T-cell (primary cell): ENCODE measurements at places on chromosomes 2 and 18. TPM values are rescaled to one million over a fixed set of nuclear protein-coding genes. Genes with fewer than 3 reads are reported as not detected.

- no peak for DNase-seq
Observed at GRCh38 chr18:41745166-41746049, 209.6 kb upstream of the PIK3C3 start.

GRCh38 chr2:283996-284794 lies 3.7 kb downstream of the ALKAL2 start:
- DNase-seq = no peak

- no peak for DNase-seq
Observed at GRCh38 chr2:197204519-197205250, 105.9 kb downstream of the ANKRD44 start.

Gene SAG
- 0.37 TPM for total RNA-seq

Gene HOXD4
- not detected for total RNA-seq

Gene DSC1
- 2.2 TPM for total RNA-seq

Gene NEU4
- total RNA-seq = 0.26 TPM
